ENCODE measurements at places on chromosomes 5 and 9. TPM values are rescaled to one million over a fixed set of nuclear protein-coding genes. Genes with fewer than 3 reads are reported as not detected.

Gene PCDHA6
- 1.3 TPM for total RNA-seq

GRCh38 chr5:59460368-59461153 is 433.0 kb downstream of the PDE4D start:
- DNase-seq: no peak

DNA sequence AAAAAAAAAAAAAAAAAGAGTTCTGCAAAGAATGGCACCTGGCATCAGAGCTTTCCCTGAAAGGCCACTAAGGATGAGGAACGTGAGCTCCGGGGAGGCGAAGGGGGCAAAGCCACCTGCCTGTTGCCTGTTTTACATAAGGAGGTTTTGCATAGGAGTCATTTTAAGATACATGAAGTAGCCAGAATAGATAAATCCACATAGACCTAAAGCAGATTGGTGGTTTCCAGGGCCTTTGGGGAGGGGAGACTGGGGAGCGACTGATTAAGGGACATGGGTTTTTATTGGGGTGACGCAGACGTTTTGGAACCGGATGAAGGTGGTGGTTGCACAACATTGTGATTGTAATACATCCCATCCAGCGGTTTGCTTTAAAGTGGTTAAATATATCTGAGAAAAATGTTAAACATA is 7.1 kb downstream of the NEK6 start:
- no peak for DNase-seq

DNA sequence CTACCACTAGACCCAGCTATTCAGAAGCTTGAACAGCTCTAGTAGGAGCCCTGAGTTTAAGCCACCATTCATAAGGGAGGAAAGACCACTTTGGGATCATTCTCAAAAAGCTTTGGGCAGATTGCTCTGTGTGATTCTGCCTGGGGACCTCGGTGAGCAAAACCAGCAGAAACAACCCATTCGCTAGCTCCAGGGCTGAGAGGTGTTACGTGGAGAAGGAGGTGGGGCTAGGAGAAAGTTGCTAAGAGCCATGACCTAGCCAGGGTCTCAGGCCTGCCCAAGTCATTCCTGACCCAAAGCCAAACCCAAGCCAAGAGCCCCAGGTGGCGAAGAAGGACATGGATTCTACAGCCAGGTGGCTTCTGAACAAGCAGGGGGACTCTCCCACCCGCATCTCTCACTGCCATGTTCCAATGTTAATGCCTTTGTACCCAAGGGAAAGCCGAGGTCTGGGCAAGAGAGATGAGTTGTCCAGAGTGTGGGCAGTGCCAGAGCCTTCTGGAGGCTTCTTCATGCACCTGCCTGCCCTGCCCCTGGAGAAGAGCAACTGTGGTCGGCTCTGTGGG is 4.0 kb upstream of the BARHL1 start:
- no peak for DNase-seq

- DNase-seq: no peak
Measured at GRCh38 chr9:37602817-37603216, 10.4 kb upstream of the TOMM5 start.

All from uterus (tissue), 4 donors.